ENCODE measurements at places on chromosomes 7 and 10.

DNA sequence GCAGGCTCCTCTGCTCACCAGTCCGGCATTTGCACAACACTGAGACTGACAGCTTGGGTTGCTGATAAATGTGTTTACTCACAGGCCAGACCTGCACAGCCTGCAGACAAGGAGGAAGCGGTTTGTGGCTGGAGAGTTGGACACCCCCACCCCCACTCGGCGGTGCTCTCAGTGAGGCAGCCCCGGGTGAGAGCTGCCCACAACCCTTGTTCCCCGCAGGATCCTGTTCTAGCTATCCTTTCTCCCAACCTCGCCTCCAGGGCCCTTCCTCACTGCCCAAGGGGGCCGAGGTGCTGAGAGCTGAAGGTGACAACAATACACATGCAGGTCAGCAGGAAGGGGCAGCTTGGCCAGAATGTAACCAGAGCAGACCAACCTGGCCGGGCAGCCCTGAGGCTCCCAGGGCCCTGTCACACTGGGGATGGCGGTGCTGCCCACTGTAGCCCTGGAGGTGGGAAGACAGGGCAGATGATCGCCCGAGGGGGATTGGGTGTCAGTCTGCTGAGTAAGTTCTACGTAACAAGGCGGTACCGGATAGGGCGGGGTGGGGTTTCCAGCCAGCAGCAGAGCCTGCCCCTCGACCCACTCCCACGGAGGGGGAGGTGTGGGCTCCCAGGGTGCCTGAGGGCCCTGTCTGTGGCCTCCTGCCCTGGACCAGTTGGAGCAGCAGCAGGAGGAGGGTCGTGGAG, 2.1 kb upstream of the ADAM8 start:
- DNase-seq: peak; percentile 80

DNA sequence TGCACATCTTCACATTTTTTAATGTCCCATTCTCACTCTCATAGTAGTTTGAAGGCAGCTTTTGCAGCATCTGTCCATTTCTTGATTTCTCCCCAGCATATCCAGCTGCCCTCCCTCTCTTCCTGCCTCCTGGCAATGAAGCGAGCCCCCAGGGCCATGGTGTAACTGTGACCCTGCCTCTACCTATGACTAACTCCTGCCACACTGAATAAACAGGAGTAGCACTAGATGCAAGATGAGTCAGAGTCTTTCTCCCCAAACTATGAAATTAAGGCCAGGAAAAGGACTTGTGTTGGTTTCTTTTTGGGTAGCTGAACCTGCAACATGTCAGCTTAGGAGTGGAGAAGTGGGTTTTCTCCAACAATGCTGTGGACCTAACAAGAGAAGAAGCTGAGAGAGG, 329.0 kb downstream of the RNLS start:
- DNase-seq: no peak

- no peak for DNase-seq
Observed at GRCh38 chr10:51952056-51952455, 252.7 kb upstream of the CSTF2T start.

DNA sequence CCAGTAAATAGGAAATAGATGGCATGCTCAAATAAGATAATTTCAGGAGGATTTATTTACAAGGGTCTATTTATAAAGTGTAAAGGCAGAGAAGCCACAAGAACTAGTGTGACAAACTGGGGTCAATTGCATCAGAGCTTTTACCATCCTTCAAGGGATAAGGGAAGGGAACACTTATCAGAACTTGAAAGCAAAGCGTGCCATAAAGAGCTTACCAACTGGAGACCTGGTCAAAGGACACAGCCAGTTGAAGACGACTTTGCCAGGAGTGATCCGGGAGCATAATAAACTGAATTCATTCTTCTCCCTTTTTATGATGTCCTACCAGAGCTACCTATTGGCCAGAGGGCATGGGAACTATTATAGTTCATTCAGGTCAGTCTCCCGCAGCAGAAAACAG, 3.2 kb upstream of the PPP1R3A start:
- no peak for DNase-seq

DNA sequence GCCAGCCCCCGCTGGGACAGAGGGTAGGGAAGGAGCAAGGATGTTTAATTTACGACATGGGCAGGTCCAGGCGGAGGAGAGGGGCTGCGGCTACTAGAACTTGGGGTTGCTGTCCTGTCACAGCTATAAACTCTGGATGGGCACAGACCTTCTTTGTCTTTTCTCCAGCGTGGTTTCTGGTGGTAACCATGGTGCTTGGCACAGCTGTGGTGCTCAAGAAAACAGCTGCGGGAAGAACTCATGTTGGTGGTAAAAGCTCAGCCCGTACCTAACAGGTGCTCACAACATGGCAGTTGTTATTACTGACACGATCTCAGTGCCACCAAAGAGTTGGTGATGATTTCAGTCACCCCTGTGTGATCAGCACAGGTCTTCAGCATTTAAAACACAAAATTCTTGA, 13.8 kb downstream of the BAIAP2L1 start:
- no peak for DNase-seq

- DNase-seq: no peak
Observed at GRCh38 chr7:22578007-22578733, 78.2 kb upstream of the STEAP1B start.

- no peak for DNase-seq
Observed at GRCh38 chr10:79090134-79090803, 21.5 kb downstream of the ZMIZ1 start.

- DNase-seq: no peak
Observed at GRCh38 chr10:21885940-21886339, 117.6 kb downstream of the DNAJC1 start.

GRCh38 chr7:107538001-107538400, 25.7 kb downstream of the COG5 start:
- no peak for DNase-seq

GRCh38 chr7:128733278-128733645, 5.9 kb upstream of the CALU start:
- no peak for DNase-seq

GRCh38 chr10:88433565-88434186, 149.4 kb downstream of the RNLS start:
- DNase-seq: no peak

DNA sequence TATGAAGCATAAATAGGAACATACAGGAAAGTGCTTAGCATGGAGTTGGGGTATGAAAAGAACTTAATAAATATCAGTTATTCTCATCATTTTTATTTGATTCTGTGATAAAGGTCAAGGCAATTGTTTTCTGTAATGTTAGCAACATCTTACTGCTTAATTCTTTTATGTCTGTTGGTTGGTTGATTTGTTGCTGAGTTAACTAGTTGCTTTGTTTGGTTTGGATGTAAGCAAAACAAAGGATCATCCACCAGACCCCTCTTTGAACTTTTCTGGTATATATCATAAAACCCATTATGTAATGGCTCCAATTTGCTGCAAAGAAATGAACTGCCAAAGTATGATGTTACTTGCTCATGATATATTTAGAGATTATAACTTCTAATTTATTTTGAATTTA, 44.5 kb downstream of the CH25H start:
- DNase-seq: no peak

DNA sequence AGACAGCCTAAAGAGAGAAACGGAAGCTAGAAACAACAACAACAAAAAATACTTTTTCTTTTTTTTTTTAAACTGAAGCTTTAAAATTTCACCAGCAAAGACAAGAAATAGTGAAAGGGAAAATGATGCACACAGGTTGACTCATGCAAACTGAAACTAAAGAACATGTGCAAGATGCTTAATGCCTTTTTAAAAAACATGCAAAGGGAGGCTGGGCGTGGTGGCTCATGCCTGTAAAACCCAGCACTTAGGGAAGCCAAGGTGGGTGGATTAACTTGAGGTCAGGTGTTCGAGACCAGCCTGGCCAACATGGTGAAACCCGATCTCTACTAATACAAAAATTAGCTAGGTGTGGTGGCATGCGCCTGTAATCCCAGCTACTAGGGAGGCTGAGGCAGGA, 15.1 kb upstream of the CUBN start:
- peak; percentile 75 for DNase-seq

DNA sequence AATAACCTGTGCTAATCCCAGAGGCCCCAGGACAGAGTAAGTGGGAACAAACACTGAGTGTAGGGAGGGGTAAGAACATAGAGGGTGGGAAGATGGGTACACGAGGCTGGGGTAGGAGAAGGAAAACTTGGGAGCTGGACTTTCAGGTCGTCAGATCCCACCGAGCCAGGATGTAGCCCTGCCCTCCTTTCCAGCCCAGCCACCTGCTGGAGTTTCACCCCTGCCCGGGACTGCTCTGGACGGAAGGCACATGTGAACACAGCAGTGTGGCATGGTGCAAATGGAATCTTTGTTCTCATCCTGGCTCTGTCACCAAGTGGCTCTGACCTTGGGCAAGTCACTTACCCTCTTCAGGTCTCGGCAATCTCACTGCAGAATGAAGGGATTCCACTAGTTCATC, 52.8 kb downstream of the PODXL start:
- DNase-seq: no peak

- no peak for DNase-seq
Observed at GRCh38 chr10:74880041-74880440, 53.6 kb downstream of the KAT6B start.

- DNase-seq: no peak
Observed at GRCh38 chr7:17910377-17910776, 29.9 kb downstream of the SNX13 start.

GRCh38 chr7:126667742-126668366, 584.9 kb downstream of the GRM8 start:
- no peak for DNase-seq

GRCh38 chr10:119620241-119621077, 23.7 kb upstream of the TIAL1 start:
- DNase-seq: no peak

DNA sequence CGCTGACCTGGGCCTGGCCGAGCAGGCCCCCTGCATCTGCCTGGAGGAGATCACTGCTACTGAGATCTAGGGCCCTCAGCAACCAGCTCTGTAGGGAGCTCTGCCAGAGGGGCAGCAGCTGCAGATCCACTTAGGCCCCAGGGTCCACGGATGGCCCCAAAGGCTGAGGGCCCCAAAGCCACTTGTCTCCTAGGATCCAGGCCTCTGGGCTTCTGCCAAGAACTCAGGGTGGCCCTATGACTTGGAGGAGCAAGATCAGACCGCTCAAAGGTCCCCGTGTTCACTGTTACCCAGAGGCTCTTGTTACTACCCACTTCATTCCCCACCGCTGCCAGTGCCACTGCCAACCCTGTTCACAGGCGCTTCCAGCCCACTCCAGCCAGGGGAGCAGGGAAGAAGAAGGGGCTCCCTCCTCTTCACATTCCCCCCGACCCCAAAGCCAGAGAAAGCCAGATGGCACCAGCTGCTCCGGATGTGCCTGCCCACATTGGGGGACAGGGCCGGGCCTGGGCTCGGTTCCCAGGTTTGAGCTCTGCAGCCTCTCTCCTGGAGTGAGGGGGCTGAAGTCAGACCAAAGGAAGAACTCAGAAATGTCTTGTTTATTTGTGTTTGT, 7.6 kb downstream of the LZTS2 start:
- no peak for DNase-seq

Data from activated CD8-positive, alpha-beta memory T cell treated with anti-CD3 and anti-CD28 coated beads for 24 hours (primary cell).